ENCODE measurements at places on chromosomes 3 and 15.

GRCh38 chr15:66614951-66615760 lies 49.4 kb upstream of the LCTL start:
- DNase-seq: no peak

- DNase-seq: no peak
Measured at GRCh38 chr3:15154326-15154725, 51.7 kb upstream of the CAPN7 start.

GRCh38 chr3:173007079-173007723 lies 133.8 kb downstream of the SPATA16 start:
- DNase-seq: no peak

DNA sequence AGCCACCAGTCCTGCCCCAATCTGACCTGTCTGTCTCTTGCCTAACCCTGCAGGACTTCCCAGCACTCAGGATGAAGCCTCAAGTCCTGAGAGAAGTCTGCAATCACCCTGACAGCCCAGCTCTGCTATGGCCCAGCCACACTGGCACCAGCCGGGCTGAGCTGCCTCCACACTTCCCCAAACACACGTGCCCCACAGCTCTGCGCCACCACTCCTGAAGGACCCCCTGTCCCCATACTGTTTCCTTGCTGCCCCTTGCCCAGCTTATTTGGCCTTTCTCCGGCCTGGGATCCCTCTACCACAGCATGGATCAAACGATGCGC lies 76.6 kb downstream of the TBC1D2B start:
- DNase-seq: no peak

DNA sequence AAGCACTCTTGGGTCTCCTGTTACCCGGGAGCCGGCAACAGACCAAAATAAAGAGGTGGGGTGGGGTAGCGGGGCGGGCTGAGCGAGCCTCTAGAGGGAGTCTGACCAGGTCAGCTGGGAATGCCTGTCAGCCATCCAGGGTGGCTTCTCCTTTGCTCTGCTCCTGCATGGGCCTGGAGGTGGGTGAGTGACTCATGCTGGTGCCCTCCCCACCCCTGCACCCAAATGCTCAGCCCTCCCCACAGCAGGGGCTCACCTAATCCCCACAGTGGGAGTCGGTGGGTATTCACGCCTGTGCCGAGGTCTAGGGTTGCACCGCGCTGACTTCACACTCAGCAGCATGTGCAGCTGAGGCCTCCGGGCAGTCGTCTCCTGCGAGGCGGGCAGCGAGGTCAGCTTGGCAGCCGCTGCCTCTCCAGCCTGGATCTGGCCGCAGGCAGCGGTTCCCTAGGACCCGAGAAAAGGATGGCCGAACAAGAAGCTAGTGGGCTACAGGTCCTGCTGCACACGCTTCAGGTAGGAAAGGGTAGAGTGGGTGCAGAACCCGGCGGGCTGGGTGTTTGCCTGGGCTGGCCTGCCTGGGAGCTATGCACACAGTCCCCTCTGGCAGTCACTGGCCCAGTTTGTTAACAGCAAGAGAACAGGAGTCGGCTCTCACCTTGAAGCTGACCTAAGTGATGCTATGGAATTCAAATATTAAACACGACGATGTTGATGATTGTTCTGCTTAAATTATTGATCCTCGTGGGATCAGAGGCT lies at the start of gene AGBL1:
AGBL1 (plus strand) TSS at position 364 of the 759 bp plus-strand sequence.
- DNase-seq: no peak

- DNase-seq: no peak
Measured at GRCh38 chr3:50873376-50874157, 198.8 kb downstream of the DOCK3 start.

DNA sequence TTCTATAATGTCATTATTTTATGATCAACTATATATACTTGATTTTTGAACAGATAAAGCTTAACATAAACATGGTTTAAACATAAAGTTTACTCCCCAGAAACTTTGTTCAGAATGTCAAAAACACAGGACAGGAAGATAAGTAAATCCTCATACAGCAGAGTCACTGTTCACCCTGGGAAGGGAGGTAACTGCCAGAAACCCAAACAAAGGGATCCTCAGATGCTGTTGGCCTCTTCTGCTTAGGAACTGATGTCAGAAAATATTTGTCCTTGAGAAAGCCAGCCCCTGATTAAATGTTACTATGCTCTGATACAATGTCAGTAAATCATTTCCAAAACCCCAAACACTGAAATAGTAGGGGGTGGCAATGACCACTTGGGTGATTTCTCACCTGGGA lies 185.3 kb downstream of the TJP1 start:
- DNase-seq: no peak

DNA sequence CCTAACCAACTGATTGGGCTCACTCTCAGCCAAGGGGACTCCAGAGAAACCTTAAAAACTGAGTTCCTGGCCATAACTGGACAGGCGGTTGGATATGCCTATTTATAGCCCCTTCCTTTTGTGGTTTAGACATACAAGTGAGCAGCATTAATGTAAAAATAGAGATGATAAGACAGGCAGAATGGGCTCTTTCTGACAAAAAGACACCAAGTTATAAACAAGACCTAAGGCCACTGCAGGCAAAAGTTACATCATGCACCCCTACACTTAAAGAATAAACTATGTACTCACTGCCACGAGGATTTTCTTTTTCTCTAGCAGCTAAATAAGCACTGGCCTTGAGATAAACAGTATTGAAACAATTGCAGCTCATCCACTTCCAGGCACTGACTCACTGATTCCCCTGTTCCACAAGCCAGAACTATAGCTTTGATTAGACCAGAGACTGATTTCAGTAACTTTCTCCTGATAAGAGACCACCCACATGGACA lies 30.1 kb downstream of the SUCNR1 start:
- no peak for DNase-seq

- no peak for DNase-seq
Measured at GRCh38 chr15:27820232-27820631, 278.9 kb downstream of the OCA2 start.

DNA sequence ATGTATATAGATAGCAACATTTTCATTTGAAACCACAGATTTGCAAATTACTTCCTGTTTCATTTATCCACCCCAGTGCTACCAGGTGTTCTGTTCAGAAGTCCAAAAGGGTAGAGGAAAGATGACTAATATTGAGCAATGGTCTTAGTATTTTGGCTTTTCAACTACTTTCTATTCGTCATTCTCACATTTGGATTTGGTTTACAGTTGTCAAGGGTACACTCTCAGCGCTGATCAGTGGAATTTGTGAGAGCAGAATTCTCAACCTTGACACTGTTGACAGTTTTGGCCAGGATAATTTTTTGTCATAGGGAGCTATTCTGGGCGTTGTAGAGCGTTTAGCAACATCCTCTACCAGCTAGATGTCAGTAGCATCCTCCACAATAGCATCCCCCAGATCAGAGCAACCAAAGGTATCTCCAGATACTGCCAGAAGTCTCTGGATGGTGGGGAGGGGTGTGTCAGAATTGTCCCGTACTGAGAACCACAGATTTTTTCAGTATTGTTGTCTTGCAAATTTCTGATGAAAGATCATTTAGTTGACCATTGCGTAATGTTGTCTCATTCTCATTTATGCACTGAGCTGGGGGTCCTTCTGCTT lies 4.2 kb downstream of the HMCES start:
- no peak for DNase-seq

DNA sequence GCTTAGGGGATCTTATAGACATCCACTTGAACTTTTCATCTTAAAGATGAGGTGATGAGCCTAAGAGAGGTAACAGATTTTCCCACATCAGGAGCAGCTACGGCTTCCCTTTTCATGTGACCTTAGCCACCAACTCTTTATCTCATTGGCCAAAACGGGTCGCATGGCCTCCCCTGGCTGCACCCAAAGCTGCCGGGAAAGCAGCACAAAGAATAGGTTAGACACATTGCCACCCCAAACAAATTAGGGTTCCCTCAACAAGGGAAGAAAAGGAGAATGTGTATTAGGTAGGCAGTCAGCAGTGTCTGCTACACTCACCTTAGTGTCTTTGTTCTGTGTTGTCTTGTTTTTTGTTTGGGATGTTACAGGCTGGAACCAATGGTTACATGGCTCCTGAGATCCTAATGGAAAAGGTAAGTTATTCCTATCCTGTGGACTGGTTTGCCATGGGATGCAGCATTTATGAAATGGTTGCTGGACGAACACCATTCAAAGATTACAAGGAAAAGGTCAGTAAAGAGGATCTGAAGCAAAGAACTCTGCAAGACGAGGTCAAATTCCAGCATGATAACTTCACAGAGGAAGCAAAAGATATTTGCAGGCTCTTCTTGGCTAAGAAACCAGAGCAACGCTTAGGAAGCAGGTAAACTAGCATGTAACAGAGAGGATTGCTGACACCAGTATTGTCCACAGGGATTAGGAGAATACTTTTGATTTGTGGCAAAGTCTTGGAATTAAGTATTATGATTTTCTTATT lies 44.2 kb downstream of the GRK7 start:
- no peak for DNase-seq

DNA sequence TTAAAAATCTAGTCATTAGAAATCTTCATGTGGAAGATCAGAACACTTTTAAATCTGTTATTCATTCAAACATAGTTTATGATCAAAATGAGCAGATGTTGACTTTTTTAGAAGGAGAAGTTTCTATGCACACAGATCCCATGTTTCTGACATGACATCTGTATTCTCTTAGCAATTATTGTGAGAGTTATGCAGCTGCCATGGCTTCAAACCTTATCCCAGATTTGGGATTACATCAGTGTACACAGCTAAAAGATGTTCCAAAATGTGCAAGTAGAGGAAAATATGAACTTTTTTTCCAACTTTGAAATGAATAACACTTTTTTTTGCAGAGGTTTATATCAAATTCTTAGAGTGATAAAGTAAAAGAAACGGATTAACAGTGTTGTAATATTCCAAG lies 1166.9 kb downstream of the ZPLD1 start:
- no peak for DNase-seq

GRCh38 chr15:96130734-96131133 lies 199.8 kb upstream of the NR2F2 start:
- no peak for DNase-seq

DNA sequence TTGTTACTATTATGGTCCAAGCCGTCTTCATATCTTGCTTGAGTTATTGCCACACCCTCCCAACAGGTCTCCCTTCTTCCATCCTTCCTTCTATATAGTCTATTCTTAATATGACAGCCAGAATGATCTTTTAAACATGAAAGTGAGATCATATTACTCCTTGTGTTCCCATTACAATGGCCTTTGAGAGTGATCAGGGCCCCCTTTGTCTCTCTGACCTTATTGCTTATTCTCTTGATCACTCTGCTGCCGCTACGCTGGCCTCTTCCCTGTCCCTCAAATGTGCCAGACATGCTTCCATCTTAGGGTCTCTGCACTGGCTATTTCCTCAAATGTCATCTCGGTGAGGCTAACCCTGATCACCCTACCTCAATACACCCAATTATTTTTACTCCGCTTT lies 38.1 kb downstream of the UBE2E2 start:
- no peak for DNase-seq

DNA sequence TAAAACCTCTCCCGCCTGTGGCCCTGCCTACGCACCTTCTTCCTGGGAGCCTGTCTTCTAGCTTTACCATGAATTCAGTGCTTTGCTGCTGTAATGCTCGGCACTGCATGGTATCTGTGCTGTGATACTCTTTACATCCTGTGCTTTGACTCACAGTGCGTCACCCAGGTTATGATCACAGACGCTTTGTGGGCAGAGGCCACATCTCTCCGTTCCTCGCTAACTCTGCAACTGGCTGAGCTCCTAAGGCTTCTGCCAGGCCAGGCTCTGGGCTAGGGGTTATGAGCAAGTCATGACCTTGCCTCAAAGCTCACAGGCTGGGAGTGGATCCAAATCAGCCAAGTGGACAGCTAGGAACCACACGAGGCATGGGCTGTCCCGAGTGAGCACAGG lies 23.2 kb downstream of the SPTBN5 start:
- no peak for DNase-seq

DNA sequence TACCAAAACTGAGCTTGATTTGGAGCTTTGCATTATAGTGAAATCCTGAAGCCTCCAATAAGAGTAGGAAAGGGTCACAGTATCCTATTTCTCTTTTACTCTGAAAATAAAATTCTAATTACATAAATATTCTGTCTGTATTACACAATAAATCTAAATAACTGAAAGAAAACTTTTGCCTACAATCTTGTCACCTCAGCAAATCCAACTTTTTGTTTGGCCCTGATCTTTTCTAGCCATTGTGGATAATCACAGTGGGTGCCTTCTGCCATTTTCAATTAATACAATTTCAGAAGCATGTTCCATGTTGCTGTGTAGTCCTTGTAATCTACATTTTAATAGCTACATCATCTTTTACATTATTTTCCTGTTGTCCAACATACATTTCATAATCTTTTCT lies 29.4 kb upstream of the TIPARP start:
- no peak for DNase-seq

DNA sequence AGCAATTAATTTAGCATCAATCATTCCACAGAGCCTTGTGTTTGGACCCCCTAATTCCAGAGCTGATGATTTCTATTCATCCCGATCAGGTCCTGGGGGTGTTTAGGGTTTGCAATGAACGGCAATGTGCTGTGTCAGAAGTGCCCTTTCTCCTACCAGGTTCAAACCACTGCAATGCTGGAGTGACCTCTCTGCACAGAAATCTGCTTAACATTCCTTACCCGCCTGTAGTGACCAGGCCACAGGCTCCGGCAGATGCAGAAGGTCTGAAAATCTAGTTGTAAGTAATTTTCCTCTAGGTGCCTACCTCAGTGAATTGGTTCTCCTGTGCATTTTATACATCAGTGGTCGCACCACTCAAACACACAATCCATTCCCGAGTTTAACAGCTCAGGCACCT lies 725.3 kb upstream of the CFAP20DC start:
- DNase-seq: no peak

DNA sequence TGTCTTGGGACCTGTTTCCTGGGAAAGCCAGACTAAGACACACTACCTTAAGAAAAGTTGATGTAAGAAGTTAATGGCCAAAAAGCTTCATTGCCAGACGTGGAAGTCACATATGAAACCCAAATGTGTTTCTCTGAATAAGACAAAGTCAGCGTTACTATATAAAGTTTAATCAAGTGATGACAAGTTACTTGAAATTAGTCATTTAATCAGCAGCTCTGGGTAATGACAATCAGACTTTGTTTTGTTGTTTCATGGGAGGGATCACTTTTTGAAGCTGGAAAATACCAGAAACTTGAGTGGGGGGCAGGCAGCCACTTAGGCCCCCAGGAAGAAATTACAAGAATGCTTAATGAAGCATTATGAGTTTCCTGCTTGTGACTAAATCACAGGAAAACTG lies 218.6 kb downstream of the PTPRG start:
- DNase-seq: no peak

GRCh38 chr3:49248840-49249227 lies 28.2 kb downstream of the C3orf62 start:
- DNase-seq: no peak

DNA sequence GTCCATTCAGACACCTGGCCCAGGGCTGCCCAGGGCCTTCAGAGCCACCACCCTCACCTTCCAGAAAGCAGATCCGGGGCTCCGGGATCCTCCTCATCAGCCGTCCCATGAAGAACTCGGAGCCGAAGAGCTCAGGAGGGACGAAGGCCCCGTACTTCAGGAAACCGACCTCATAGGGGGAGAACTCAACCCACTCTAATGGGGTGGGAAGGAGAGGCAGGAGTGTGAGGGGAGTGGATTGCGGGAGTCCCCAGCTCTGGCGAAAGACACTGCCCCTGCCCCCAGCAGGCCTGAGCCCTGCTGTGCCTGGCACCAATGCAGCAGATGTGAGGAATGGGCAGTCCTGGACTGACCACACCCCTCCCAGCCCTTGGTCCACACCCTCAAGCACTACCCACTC lies 22.6 kb downstream of the PLA2G4D start:
- no peak for DNase-seq
